ENCODE measurements at places on chromosomes 7 and 10.

- DNase-seq: no peak
These were observed 66.7 kb downstream of the ST7 start for GRCh38 chr7:117019786-117020590.

- DNase-seq: no peak
These were observed 387.5 kb downstream of the CCSER2 start for GRCh38 chr10:84715911-84716310.

- DNase-seq: no peak
These were observed 39.3 kb downstream of the C1GALT1 start for GRCh38 chr7:7221599-7222038.

- DNase-seq: no peak
These were observed 500.9 kb downstream of the NEBL start for GRCh38 chr10:20396205-20396604.

DNA sequence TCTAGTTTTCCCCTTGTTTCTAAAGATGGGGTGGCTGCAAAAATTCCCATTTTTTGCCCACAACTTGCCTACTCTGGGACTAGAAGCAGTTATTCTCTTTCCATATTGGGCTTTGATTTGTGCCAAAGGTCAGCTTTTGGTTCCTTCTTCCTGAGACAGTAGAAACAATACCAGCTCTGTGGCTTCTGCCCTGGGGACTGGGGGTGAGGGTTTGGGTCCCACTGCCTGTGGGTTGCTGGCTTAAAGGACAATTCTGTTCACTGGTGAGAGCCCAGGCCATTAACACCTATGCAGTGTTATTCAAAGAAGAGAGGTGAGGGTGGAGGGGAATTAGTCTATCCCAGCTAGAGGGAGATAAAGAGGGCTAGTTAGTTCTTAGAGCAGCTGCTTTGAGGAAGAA, 171.5 kb downstream of the CPEB3 start:
- DNase-seq: no peak

GRCh38 chr7:481219-481930, 38.3 kb downstream of the PDGFA start:
- no peak for DNase-seq

- DNase-seq: no peak
These were observed 20.8 kb upstream of the ADAM12 start for GRCh38 chr10:126408953-126409641.

DNA sequence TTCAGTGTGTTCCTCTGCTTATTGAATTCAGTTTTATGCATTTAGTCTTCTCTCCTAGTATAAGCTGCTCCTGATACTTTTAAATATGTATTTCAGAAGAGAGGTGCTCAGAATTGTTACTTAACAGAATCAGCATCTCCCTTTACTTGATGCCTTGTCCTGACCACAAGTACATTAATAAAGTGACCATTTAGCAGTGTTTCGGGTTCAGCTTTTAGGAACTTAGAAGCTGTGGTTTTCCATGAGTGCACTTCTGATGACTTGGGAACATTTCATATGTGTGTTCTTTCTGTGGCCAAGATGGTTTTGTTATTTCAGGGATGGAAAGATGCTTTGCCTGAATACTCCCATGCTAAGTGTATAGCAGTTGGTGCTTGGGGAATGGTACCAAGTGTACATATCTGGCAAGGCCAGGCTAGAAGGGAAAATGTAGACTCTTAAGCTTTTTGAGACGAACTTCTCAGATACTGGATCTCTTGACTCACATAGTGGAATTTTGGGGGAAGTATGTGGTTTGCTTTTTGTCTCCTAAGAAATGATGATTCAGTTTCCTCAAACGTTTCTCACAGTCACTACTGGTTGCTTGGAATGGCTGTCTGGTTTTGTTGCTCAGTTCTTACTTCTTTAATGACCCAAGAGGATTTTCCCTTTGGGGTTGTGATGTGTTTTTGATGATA, 17.2 kb downstream of the SGPL1 start:
- DNase-seq: no peak

- DNase-seq: no peak
These were observed 39.1 kb downstream of the NHLRC2 start for GRCh38 chr10:113893570-113893969.

DNA sequence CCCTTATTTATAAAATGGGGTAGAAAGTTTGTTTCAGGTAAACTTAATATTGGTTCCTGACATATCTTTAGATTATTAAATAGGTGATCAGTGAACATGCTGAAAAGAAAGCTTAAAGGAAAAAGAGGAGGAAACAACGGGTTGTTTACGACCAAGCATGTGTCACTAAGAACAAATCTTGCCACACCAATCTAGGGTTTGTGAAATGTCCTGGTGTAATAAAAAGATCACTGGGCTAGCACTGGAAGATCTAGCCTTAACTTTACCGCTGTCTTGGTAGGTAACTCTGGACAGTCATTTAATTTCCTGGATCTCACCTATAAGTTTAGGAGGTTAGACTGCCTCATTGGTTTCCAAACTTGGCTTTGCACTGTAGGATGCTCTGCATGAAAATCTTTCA, 19.0 kb downstream of the VPS26A start:
- no peak for DNase-seq

GRCh38 chr7:139887992-139888481, 59.0 kb downstream of the TBXAS1 start:
- no peak for DNase-seq

DNA sequence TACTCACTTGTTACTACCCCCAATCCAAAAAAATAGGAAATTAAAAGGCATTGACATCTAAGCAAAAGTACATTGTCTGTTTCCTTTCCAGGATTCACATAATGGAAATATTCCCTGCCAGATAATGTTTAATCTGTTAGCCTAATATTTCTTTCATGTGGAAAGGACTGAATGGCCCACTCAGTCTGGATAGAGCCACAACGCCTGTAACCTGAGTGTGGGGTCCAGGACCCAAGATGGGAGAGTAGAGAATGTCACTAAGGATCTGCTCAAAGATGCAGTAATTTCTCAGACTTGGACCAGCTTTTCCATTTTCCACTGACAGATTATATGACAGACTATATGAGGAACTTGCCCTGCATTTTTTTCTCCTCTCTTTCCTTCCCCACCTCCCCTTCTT, 1088.9 kb downstream of the KCNMA1 start:
- no peak for DNase-seq

- no peak for DNase-seq
These were observed 70.3 kb upstream of the AGK start for GRCh38 chr7:141480953-141481352.

DNA sequence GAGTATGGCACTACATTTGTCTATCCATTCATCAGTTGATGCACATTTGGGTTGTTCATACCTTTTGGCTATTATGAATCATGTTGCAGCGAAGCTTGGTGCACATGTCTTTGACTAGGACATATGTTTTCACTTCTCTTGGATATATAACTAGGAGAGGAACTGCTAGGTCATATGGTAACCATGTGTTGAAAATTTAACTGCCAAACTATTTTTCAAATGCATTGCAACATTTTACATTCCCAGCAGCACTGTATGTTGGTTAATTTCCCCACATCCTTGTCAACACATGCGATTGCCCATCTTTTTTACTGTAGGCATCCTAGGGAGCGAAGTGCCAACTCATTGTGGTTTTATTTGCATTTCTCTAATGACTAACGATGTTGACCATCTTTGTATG, 183.4 kb downstream of the PRKCQ start:
- DNase-seq: no peak

- DNase-seq: no peak
These were observed 323.4 kb downstream of the WDR37 start for GRCh38 chr10:1379601-1380000.

Measured in activated T-helper 9 cell treated with anti-CD3 and anti-CD28 coated beads, Interleukin-2, amount 50 U/mL, for 16 hours (primary cell).